ENCODE measurements at places on chromosomes 6 and 20. TPM values are rescaled to one million over a fixed set of nuclear protein-coding genes. Genes with fewer than 3 reads are reported as not detected.

DNA sequence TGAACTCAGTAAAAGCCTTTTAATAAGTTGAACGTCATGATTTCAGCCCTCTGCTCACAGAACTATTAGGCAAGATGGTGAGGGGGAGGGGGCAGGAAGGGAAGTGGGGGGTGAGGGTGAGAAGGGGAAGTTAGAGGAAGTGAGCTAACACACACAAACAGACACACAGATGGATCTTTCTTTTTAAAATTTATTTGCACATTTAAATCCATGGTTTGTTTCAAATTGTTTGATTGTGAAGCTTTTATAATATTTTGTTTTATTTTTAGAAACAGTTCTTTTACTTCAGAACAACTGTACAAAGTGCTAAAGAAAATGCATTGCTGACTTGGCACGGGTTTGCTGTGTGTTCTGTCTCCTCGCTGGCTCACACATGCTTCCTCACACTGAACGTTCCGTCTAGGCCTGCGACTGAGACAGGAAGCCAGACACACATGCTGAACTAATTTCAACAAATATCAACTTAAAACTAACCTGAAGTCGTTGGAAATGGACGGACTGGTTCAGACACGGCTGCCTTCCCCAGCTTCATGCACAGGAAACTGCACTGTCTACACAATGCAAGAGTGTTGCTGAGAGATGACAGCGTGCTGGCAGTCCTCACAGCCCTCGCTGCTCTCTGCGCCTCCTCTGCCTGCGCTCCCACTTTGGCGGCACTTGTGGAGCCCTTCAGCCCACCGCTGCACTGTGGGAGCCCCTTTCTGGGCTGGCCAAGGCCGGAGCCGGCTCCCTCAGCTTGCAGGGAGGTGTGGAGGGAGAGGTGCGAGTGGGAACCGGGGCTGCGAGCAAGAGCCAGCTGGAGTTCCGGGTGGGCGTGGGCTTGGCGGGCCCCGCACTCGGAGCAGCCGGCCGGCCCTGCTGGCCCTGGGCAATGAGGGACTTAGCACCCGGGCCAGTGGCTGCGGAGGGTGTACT is 8.1 kb upstream of the ZBP1 start:
- DNase-seq = no peak

Gene OOEP
- not detected for total RNA-seq

- no peak for DNase-seq
These were observed 155.0 kb downstream of the RNGTT start for GRCh38 chr6:88808381-88808780.

Gene SOBP
- total RNA-seq = 1.6 TPM

- DNase-seq = no peak
These were observed 132.6 kb downstream of the PHACTR1 start for GRCh38 chr6:12848964-12849808.

DNA sequence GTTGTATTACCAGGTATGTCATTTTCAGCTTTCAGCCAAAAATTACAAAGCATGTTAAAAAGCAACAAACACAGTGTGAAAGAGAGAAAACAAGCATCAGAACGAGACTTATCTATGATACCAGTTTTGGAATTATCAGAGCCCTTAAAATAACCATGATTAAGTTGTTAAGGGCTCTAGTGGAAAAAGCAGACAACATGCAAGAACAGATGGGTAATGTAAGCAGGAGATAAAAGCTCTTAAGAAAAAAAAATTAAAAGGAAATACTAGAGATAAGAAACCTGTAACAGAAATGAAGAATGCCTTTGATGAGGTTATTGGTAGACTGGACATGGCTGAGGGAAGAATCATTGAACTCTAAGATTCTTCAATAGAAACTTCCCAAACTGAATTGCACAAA is 127.5 kb upstream of the SCGN start:
- no peak for DNase-seq

- DNase-seq = no peak
These were observed 41.1 kb downstream of the PPP1R3G start for GRCh38 chr6:5126214-5126613.

GRCh38 chr6:16206595-16207037 is 31.8 kb upstream of the GMPR start:
- DNase-seq = peak; percentile 93

DNA sequence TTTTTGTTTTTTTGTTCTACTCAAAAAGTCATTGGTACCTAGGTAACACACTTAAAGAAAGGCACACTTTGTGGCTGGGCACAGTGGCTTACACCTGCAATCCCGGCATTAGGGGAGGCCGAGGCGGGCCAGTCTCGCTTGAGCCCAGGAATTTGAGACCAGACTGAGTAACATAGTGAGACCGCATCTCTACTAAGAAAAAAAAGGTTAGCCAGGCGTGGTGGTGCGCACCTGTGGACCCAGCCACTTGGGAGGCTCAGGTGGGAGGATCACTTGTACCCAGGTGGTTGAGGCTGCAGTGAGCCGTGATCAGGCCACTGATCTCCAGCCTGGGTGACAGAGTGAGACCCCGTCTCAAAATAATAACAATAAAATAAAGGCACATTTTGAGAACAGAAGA is 67.4 kb upstream of the BHLHE23 start:
- no peak for DNase-seq

- DNase-seq = no peak
These were observed 9.3 kb upstream of the EDN1 start for GRCh38 chr6:12280902-12281301.

GRCh38 chr6:89117211-89118108 is at the start of gene SRSF12:
TSS of gene SRSF12 (minus strand) at chr6:89118071. CDS start at chr6:89117887, 184 bp downstream.
- no peak for DNase-seq

DNA sequence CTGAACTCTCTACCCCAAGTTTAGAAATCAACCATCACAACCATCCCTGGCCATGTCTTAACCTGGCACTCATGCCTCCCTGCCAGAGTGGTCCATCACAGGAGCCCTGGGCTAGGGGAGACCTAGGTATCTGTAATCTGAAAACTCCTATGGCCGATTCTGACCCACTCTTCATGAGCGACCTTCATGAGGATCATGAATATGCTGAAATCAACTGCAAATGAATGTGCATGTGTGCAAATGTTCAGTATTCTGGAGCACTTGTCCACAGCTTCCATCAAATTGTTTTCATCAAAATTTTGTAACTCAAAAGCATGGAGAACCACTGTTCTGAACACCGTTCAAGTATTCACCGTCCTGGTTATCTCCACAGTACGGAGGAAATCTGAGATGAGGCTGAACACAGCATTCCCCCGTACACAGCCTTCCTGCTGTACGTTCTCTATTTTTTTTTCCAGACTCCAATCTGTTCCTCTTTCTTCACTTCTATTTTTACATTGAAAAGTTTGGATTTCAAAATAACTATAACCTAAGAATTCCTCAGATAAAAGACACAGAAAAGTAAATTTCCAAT is 17.7 kb downstream of the METTL24 start:
- no peak for DNase-seq

- DNase-seq = no peak
These were observed 479.5 kb downstream of the CD83 start for GRCh38 chr6:14597090-14597489.

- DNase-seq = no peak
These were observed 685.5 kb upstream of the CITED2 start for GRCh38 chr6:140059947-140060346.

GRCh38 chr6:109458774-109459531 is 3.4 kb upstream of the MICAL1 start:
- peak; percentile 53 for DNase-seq

DNA sequence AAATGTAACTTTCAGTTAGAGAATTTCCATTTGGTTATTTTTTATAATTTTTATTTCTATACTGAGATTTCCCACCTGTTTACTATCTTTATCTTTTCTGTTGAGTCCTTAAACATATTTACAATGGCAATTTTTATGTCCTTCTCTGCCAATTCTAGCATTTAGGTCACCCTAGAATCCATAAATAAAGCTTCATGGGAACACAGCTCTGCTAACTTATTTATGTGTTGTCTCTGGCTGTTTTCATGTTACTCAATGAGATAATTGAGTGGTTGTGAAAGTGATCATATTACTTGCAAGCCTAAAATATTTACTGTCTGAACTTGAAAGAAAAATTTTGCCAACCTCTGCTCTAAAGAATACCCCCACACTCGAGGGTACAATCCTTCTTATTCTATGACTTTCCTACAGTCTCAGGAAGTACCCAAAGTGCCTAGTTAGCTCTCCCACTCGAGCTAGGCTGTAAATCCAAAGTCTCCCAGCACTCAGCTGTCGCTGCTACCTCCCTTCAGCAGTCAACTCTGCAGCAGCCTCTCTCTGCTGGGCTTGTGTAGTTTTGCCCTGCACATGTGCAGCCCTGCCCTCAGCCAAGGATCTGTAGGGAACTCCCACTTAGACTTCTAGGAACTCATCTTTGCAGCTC is 53.5 kb upstream of the GCLC start:
- DNase-seq = no peak

- no peak for DNase-seq
These were observed 309.8 kb downstream of the CDC5L start for GRCh38 chr6:44697327-44697726.

DNA sequence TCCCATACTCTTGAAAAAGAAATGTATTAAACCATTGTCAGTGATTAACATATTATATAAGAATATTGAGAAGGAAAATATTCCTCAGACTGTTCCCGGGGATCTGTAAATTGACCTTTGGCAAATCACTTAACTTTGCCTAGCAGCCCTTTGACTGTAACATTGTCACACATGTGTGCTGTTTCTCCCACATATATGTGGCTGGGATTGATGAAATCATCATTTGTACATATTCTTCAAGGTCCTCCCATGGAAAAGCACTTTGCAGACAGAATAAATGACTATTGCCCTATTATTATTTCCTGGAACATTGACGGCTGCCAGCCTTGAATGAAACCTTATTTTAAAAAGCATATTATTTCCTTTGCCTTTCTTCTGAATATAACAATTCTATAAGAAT is 36.4 kb upstream of the TRERF1 start:
- DNase-seq = no peak

- DNase-seq = no peak
These were observed 35.2 kb downstream of the PLEKHG1 start for GRCh38 chr6:150634964-150635292.

GRCh38 chr6:28334286-28335039 is 1.5 kb downstream of the ZSCAN31 start:
- DNase-seq = no peak

Gene C20orf141
- total RNA-seq = not detected

Gene BIRC7
- total RNA-seq = 7.7 TPM

DNA sequence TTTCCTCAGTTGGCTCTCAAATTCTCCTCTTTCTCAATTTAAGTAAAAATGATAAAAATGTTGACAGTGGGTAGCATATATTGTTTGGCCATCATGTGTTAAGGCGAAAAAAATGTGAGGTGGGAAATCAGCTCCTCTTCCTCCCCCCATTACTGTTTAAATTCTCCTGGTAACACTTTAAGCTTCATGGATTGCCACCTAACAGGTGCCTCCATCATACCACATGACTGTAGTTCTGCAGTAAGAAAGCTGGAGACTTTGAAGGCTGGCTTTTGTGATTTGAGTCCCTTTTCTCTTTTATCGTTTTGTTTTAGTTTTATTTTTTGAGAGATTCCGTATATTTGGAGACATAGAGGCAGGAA is 1.2 kb downstream of the ZFAND3 start:
- no peak for DNase-seq

DNA sequence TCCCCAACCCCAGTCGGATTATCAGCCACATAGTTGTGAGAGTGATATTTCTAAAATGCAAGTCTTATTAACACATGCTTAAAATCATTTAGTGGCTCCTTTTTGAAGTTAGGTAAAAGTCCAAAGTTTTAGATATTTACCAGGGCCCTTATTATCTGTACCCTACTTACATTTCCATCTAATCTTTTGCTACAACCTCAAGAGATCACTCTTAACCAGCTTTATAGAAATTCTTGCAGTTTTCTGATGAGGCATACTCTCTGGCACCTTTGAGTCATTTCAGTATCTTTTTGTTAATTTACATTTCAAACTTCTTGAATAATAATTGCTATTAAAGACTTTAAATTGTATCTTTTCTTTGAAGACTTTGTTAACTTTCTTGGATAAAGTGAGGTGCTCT is 453.3 kb downstream of the RFPL4B start:
- DNase-seq = no peak

- no peak for DNase-seq
These were observed 306.6 kb upstream of the ECI2 start for GRCh38 chr6:4441981-4442434.

DNA sequence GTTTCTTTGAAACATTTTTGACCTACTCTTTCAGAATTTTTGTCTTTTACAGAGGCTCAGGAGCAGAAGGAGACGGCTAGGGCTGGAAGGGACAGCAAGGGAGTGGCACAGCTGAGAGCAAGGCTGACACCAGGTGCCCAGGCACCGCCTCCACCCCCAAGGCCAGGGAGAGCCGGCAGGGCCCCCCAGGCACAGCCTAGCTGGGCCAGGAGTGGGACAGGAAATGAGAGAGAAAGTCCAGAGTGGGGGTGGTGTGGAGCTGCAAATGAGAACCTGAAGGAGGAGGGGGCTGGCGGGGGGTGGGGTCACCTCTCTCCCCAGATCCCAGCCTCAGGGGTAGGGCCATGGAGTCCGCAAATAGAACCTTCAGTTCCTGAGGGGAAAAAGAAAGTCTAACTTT is 236.7 kb downstream of the CDC5L start:
- no peak for DNase-seq

DNA sequence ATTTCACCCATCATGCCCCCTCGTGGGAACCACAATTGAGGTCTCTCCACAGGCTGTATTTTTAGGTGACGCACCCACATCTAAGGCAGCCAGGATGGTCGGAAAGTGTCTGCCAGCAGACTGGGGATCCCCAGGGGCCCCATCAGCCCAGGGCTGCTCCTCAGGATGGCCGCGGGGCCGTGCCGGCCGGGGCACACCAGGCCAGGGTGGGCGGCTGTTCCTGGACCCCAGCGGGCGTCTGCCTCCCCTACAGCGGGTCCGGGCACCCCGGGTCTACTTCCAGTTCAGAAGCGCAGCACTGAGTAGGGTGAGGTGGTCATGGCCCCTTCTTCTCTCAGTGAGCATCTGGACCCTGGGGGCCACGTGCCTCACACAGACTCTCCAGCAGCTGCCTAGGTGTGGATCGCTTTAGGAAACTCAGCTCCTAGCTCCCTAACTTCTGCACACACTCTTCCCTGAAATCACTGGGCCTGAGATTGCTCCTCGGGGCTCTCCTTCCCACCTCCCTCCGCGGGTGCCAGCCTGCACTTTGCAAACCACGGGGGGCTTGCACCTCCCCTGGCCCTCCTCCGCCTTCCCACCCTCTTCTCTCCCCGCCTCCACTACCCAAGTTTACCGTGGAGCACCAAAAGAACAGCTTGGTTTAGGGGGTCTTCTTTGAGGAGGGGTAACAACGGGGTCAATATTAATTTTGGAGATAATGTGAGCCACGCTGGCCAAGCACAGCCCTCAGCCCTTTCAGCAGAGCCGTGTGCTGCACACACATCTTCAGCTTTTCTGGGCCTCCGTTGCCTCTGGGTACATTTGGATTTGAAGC is 14.2 kb upstream of the FOXC1 start:
- DNase-seq = no peak

Gene SIRPB2
- not detected for total RNA-seq

All from SK-MEL-5 (cell line).